ENCODE measurements at places on chromosomes 5 and 9.

DNA sequence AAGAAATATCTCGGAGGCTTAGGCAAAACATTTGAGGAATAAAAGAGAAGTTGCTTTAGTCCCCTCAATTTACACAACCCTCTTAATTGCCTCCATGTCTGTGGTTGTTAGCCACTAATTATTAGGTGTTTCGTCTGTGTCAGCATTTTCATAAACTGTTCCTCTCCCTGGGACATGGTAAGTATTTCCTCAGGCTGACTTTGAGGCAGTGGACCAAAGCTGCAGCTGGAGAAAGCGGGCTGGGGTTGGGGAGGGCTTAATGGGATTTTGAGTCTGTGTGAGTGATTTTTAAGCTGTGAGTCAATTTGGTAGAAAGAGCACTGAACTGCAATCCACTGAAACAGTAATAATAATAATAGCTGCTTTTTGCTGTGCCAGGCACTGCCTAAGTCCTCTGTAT is 13.0 kb upstream of the TTC1 start:
- peak; percentile 9 for DNase-seq

DNA sequence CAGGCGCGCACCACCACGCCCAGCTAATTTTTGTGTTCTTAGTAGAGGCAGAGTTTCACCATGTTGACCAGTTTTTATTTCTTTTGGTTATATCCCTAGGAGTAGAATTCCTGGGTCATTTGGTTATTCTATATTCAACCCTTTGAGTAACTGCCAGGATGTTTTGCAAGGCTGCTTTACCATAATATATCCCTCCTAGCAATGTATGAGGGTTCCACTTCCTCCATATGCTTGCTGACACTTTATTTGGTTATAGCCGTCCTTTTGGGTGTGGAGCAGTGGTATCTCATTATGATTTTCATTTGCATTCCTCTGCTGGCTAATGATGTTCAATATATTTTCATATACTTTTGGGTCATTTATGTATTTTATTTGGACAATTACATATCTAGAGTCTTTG is 81.2 kb downstream of the RAB24 start:
- no peak for DNase-seq

GRCh38 chr9:128372784-128373183 is 1.6 kb downstream of the URM1 start:
- no peak for DNase-seq

DNA sequence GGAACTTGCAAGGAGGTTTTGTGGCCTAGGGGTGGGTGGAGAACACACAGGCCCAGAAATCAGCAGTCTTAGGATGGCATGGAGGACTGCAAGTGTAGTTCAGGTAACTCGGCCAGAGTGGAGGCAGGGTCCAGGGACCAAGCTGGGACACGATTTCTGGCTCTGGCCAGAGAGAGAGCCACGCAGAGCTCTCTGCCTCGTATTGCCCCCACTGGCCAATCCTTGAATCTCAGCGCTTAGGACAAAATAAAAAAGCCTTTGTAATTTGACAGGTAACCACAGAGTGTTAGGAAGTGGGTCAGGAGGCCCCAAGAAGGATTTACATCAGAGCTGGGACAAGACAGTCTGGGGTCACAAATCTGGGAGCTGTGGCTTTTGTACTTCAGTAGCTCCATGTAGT is 11.7 kb downstream of the MAP3K1 start:
- no peak for DNase-seq

- DNase-seq, result no peak
Observed at GRCh38 chr5:54187694-54188093, 122.7 kb downstream of the ARL15 start.

- DNase-seq, result peak; percentile 13
Observed at GRCh38 chr9:88011005-88011766, 36.9 kb upstream of the CDK20 start.

GRCh38 chr5:179296150-179296821 is 49.0 kb downstream of the ADAMTS2 start:
- no peak for DNase-seq

- DNase-seq, result no peak
Observed at GRCh38 chr5:133848341-133848811, 120.0 kb downstream of the C5orf15 start.

DNA sequence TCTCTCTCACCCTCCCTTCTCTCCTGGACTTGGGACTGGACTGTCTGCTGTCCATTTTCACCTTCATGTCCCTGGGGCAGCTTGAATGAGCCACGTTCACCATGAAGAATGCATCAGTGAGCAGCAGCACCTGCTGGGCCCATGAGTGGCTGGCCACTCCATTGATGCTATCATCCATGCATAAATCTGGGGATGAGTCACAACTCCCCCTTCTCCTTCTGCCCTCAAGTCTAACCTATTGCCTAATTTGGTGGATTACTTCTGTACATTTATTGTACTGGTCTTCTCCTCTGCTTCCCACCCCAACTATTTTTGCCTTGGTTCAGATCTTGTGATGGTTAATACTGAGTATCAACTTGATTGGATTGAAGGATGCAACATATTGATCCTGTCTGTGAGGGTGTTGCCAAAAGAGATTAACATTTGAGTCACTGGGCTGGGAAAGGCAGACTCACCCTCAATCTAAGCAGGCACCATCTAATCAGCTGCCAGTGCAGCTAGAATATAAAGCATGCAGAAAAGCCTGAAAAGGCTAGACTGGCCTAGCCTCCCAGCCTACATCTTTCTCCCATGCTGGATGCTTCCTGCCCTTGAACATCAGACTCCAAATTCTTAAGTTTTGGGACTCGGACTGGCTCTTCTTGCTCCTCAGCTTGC is 46.7 kb downstream of the GDNF start:
- DNase-seq, result peak; percentile 51

DNA sequence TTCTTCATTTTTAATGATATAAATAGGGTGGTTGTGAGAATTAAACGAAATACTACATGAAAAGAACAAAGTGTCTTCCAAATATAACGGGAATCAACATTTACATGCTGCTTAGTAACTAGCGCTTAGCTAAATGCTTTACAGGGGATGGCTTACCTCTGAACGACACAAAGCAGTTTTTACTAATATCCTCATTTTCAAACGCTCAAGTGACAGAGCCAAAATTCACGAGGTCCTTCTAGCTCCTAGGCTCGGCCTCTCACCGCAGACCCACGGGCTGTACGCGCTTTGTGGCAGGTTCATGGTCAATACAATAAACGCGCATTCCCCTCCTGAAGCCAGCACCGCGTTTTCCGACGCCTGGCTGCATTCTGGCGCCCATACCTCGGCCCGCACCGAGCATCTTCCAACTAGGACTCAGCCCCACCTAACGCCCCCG is 442 bp downstream of the ZNF510 start:
- DNase-seq, result no peak

GRCh38 chr9:121757281-121757585 is 105.8 kb downstream of the DAB2IP start:
- no peak for DNase-seq

- DNase-seq, result peak; percentile 52
Observed at GRCh38 chr9:21558615-21559401, 76.7 kb upstream of the IFNE start.

GRCh38 chr9:70085241-70085640 is 41.6 kb downstream of the MAMDC2 start:
- DNase-seq, result peak; percentile 48

DNA sequence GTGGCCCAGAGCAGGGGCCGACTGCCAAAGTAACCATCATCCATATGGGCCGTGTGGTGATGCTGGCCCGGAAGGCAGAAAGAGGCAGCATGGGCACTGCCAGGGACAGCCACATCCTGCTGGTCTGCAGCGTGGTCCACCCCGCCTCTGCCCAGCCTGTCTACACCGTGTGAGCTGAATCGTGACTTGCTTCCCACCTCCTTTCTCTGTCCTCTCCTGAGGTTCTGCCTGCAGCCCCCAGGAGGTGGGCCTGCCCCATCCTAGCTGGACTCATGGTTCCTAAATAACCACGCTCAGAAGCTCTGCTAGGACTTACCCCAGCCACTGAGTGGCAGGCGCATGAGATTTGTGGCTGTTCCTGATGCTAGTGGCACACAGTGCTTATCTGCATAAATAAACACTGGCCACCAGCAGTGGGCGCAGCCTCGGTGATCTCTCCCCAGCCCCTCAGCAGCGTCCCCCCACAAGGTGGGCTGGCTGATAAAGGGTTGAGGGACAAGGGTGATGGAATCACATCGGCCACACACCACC is 22.6 kb upstream of the SUSD3 start:
- no peak for DNase-seq

Measured in fibroblast of skin of right biceps (primary cell).